Stimulated activated CD4-positive, alpha-beta T cell treated with anti-CD3 and anti-CD28 coated beads, Interleukin-2, amount 100 ng/mL, for 24 hours (primary cell): ENCODE measurements at places on chromosomes 3 and 15.

- peak; percentile 85 for DNase-seq
Measured at GRCh38 chr15:57559875-57560274, 31.8 kb upstream of the MYZAP start.

DNA sequence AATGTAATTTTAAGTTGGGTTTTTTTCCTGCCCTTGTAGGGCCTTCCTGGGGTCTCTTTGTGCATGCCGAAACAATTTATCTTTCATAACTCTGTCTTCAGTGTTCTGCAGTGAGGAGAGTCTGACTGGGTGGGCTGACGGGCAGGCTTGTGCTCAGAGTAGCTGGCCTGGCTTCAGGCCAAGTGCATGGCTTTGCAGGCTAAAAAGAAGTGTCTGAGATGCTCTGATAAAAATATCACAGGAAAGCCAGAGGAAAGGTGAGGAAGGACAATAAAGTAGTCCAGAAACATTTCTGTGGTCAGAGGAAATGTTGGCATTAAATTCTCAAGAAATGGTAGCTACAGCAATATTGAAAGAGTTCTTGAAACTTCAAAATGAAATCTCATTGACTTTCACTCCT lies 25.5 kb downstream of the ST3GAL6 start:
- no peak for DNase-seq

GRCh38 chr3:104291878-104292277 lies 1074.8 kb upstream of the ALCAM start:
- DNase-seq = no peak

GRCh38 chr3:105094588-105094987 lies 272.1 kb upstream of the ALCAM start:
- no peak for DNase-seq

GRCh38 chr3:115248274-115248673 lies 101.2 kb upstream of the ZBTB20 start:
- DNase-seq = no peak

- DNase-seq = no peak
Measured at GRCh38 chr3:31274326-31275024, 258.2 kb upstream of the STT3B start.

- DNase-seq = no peak
Measured at GRCh38 chr3:132279030-132279429, 38.2 kb upstream of the ACP3 start.

- DNase-seq = no peak
Measured at GRCh38 chr3:48345946-48346572, 12.6 kb upstream of the SPINK8 start.

GRCh38 chr15:56776839-56777238 lies 43.5 kb upstream of the ZNF280D start:
- DNase-seq = no peak

DNA sequence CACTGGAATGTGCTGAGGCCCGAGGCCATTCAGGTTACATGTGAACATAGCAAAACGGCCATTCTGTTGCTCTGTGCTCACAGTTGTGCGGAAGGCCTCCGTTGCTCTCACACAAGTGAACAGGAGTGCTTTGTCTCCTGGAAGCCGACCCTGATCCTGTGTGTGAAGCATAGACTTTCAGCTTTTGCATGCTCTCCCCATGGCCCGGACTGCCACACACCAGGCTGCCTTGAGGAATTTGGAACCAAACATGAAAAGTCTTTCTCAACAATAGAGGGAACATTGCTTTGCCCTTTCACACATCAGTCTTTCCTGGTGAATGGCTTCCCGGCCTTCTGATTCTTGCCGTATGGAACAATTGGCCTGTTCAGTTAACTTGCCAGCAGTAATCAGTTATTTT lies 154.8 kb upstream of the LRIG1 start:
- DNase-seq = no peak

DNA sequence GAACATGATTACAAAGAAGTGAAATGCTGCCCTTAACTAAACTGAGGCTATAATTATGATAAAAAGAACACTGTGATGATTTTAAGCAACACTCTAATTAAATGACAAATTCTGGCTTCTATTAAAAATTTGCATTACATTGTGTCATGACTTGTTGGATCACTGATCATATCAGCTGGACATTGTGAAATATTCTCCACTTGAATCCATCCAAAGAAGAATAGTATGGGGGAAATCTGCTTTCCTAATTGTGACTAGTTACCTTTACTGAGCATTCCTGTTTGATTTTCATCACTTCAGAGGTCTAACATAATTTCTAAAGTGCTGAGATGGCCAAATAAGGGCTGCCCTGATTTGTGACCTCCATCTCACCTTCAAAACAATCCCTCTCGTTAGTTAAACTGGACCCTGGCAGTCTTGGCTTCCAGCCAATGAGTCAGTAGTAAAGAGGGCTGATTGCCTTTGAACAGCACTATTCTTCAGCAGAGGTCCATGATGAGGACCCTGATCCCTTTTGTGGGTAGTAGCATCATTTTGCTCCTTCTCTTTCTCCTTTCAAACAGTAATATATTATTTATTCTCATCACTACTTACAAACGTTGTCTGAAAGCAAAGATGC lies 53.5 kb upstream of the LEKR1 start:
- DNase-seq = no peak

DNA sequence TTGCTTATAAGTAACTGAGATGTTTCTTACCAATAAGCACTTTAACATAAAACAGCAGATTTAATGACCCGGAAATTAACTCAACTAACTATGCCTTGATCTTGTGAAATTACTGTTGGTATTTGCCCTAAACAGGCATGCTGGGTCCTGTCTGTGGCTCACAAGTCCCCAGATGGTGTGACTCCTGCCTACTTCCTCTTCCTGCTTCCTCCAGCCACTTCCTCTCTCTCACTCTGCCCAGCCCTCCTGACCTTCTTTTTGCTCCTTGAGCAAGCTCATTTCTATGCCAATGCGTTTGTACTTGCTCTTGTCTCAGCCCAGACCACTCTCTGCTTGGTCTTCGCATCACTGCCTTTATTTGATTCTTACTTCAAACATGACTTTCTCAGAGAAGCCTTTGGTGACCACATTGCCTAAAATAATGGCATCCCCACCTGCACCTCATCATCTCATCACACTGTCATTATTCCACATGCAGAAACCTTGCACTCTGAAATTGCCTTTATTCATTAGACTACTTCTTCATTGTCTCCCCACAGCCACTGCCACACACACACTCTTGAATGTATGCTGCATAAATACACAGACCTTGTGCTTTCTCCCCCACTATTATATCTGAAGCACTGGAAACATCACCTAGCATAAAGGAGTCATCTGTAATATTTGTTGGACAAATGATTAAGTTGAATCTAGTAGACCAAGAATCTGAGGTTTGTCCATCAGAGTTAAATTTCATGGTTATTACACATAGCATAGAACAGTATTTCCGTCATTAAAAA lies 256.3 kb upstream of the SEMA6D start:
- no peak for DNase-seq

DNA sequence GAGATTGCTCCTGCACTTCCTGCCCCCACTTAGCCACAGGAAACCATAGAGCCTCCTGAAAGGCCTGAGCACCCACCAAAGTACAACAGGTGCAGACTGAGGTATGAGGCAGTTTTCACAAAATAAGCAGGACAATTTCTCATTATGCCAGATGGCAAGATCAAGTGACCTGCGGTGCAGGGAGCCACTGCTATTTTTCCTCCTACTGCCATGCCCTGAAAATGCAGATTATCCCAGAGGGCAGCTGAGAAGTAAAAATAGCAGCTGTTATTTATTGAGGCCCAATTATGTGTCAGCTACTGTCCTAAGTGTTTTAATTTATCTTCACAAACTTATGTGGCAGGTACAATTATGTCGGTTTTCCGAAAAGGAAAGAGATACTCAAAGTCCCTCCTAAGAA lies 209.5 kb upstream of the ST8SIA2 start:
- no peak for DNase-seq

DNA sequence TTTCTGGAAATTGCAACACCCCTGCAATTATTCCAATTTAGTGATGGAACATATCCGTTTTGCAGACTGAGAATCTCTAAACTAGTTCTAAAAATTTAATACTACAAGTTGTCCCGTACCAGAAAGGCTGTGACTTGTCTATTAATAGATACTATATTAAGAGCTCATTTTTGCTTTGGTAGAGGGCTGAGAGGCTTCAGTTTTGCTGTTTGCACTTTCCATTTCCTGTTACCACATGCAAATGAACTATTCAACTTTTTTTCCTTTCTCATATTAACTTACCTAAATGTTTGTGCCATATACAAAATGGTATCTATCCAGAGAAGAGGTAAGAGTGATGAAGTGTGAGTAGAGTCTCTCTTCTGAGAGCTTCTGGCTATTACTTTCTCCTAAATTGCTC lies 101.5 kb upstream of the CRBN start:
- no peak for DNase-seq

- no peak for DNase-seq
Measured at GRCh38 chr3:193826159-193826795, 233.3 kb downstream of the OPA1 start.

- DNase-seq = peak; percentile 57
Measured at GRCh38 chr15:63971427-63971805, 74.9 kb downstream of the DAPK2 start.

- DNase-seq = no peak
Measured at GRCh38 chr15:92123962-92124656, 269.6 kb upstream of the ST8SIA2 start.

- DNase-seq = no peak
Measured at GRCh38 chr3:118801899-118802298, 232.7 kb downstream of the IGSF11 start.

GRCh38 chr15:65171428-65171827 lies 13.7 kb downstream of the CLPX start:
- no peak for DNase-seq

DNA sequence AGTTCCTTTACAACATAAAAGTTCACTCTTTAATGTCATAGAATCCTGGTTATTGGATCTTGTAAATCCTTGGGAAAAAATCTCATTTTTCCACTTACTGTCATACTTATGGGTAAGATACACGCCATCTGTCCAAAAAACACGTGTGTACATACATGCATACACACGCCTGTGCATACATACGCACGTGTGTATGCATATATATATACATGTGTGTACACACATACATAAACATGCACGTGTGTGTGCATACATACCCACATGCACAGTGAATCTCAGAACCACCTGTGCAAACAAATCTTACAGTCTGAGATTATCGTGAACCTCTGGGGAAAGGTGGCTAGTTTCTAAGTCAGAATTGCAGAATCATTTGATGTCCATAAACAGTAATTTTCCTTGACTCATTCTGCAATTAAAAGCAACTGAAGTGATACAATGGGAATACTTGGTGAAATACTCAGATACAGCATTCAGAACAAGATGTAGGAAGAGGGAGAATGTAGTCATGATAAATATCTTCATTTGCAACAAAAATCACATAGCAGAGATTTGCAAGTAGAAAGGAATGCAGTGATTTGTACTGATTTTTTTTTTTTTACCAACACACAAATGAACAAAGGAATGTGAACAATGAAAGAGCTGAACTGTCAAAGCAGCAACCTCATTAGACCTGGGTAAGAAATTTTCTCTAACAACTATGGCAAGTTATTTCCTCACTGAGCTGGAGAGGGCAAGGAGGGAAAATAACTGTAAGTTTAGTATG lies 160.6 kb upstream of the POU1F1 start:
- DNase-seq = no peak

GRCh38 chr3:30248423-30248822 lies 358.0 kb upstream of the TGFBR2 start:
- no peak for DNase-seq

DNA sequence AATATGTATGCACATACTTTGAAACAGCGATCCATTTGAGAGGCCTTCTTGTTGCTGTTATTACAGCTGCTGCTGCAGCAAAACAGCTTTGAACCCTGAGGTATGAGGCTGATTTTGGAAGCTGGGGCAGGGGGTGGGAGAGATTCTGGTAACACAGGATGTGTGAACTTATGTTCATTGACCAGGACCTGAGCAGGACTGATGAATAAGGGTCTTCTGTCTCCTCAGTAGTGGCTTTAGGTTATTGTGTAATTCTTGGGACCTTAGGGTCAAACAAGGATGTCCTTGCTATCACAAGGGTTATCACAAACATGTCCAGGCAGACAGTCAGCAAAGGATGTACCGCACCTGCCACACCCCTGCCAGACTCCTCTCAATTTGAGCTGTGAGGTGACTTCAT lies 41.6 kb downstream of the CTDSPL start:
- DNase-seq = no peak
